ENCODE measurements at places on chromosomes 11 and 22.

GRCh38 chr11:105862736-105863367 is 159.2 kb downstream of the MSANTD4 start:
- peak; percentile 70 for DNase-seq

DNA sequence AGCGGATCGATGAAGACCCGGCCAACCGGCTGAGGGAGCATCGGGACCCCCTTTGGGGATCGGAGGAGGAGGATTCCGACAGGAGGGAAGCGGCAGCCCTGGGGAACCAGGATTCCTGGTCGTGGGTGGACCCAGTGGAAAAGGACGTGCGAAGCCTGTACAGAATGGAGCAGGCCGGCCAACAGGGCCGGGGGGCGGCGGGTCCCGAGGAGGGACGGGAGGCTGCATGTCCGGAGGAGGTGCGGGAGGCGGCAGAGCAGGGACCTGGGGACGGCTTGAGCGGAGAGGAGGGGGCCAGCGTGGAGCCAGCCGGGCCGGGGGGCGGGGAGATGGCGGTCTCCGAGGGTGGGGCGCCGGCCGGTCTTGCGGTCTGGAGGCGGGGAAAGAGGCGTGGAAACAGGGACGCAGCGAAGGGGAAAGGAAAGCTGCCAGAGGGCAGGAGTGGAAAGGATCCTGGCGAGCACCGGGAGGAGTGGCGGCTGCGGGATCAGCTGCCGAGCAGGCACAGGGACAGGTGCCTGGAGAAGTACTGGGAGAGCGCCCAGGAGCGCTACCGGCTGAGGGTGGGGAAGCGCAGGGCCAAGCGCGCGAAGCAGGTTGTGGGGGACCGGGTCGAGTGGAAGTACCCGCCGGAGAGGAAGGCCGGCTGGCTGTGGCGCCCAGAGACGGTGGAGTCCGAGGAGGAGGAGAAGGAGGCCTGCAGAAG is at the start of gene ANO5:
ANO5 (plus strand) TSS at position 444 of the 706 bp plus-strand sequence. CDS start 408 bp downstream, outside the sequence.
- DNase-seq = peak; percentile 39

GRCh38 chr11:111260811-111261210 is 15.3 kb downstream of the POU2AF2 start:
- no peak for DNase-seq

GRCh38 chr11:116906479-116906878 is 69.1 kb upstream of the APOA1 start:
- DNase-seq = no peak

- DNase-seq = no peak
Measured at GRCh38 chr11:59284773-59285129, 72.0 kb upstream of the MPEG1 start.

- DNase-seq = no peak
Measured at GRCh38 chr11:829847-830294, 2.2 kb downstream of the CRACR2B start.

DNA sequence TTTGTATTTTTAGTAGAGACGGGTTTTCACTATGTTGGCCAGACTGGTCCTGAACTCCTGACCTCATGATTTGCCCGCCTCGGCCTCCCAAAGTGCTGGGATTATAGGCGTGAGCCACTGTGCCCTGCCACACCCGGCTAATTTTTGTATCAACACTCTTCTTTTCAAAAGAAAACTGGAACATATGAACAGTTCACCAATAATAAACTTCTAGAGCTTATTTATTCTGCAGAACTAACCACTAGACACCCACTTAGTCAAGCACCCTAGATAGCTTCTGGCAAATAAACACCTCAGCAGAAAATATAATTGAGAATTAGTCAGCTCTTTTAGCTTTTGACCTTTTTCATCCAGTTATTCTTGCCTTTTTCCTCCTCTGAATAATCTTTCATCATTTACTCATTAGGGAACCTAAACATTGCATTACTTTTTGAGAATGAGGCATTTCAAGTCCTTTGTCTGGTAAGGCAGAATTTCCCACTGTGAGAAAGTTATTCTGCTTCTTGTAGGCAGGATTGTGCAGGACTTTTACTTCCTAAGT is 27.3 kb upstream of the TMEM41B start:
- no peak for DNase-seq

- no peak for DNase-seq
Measured at GRCh38 chr22:41713004-41713403, 13.7 kb downstream of the MEI1 start.

DNA sequence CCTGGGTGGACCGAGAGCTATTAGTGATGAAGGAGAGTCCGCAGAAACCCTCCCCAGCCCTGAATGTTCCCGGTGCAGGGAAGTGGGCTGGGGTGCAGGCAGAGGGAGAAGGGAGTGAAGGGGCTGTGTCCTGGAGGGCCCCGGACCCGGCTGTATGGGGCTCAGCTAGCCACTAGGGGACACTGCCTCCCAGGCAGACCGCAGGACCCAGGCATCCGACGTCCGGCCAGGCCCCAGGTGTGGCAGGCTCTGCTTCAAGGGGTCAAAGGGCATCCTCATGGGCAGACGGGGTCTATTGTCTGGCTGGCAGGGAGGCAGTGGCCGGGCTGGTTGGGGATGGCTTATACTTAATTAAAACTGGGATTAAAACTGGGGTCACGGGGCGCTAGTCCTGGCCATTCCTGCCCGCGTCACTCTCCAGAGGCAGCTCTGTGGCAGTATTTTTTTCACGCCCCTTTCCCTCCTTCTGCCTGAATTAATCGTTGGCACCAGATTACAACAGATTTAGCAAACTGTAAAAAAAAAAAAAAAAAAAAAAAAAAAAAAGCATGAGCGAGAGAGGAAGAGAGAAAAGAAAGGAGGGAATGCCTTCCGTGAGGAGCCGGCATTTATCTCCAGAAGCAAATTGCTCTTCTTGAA is 5.1 kb downstream of the FLRT1 start:
- no peak for DNase-seq

GRCh38 chr22:33895444-33895843 is 24.8 kb downstream of the LARGE1 start:
- no peak for DNase-seq

GRCh38 chr11:111923951-111924350 is 5.2 kb downstream of the C11orf52 start:
- no peak for DNase-seq

GRCh38 chr11:36455658-36456111 is 54.4 kb downstream of the TRAF6 start:
- DNase-seq = no peak

DNA sequence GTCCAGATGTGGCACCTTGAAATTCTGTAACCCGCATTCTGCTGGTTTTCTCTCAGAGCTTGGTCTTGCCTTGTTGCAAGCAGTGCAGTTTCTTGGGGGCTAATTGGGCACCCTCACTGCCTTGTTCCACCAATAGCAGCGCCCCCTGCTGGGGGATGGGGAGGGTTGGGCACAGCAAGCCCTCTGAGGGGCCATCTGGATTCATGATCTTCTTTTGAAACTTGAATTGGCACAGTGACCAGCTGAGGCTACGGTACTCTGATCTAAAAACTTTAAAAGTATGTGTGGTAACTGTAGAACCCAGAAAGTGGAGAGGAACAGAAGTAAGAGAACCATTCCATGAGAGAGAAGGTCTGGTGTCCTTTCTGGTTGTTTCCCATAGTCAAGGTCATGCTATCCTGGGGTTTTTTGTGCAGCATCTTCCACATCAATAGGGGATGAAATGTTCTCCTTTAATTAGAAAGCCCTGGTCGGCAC is 64.2 kb downstream of the MED15 start:
- DNase-seq = no peak

GRCh38 chr11:65316227-65317024 is 1.8 kb downstream of the CDC42EP2 start:
- no peak for DNase-seq
